ENCODE measurements at places on chromosomes 11 and 22. TPM values are rescaled to one million over a fixed set of nuclear protein-coding genes. Genes with fewer than 3 reads are reported as not detected.

OR10A3 gene
- total RNA-seq: not detected

CYP2D6 gene
- total RNA-seq: 0.77 TPM

GP1BB gene
- total RNA-seq: not detected

SPI1 gene
- not detected for total RNA-seq

PRR5L gene
- total RNA-seq: 7.4 TPM

OR52I2 gene
- total RNA-seq: not detected

SLC1A2 gene
- 1.4 TPM for total RNA-seq

KCNK7 gene
- 1.0 TPM for total RNA-seq

KRTAP5-8 gene
- not detected for total RNA-seq

SMTNL1 gene
- total RNA-seq: not detected

TESMIN gene
- 61.1 TPM for total RNA-seq

GRCh38 chr11:65947133-65947532 is 1.9 kb downstream of the TSGA10IP start:
- H3K36me3 ChIP-seq: no peaks in the 10 kb centered on the region
- 0 out of 2 replicates have a peak overlapping the region, but pooled peaks have one; percentile 2 for H3K27ac ChIP-seq
- peaks cover 3% of the 10 kb centered on the region for H3K4me1 ChIP-seq

GRCh38 chr11:108937746-108938145 is 272.9 kb downstream of the DDX10 start:
- no peak overlapping the region for H3K27ac ChIP-seq
- H3K4me3 ChIP-seq: no peak overlapping the region
- H3K4me1 ChIP-seq: no peaks in the 10 kb centered on the region
- H3K36me3 ChIP-seq: peaks cover 7% of the 10 kb centered on the region

GRCh38 chr22:28918550-28919271 is 35.3 kb downstream of the ZNRF3 start:
- H3K27me3 ChIP-seq: no peaks in the 10 kb centered on the region
- no peaks in the 10 kb centered on the region for H3K36me3 ChIP-seq
- DNase-seq: no peak
- peaks cover 20% of the 10 kb centered on the region for H3K4me1 ChIP-seq
- H3K4me3 ChIP-seq: no peak overlapping the region
- no peak overlapping the region for H3K27ac ChIP-seq

GRCh38 chr22:47547881-47548650 is 785.6 kb downstream of the TBC1D22A start:
- no peaks in the 10 kb centered on the region for H3K27me3 ChIP-seq
- no peak overlapping the region for H3K4me3 ChIP-seq
- H3K27ac ChIP-seq: no peak overlapping the region

- H3K4me1 ChIP-seq: 0 out of 2 replicates have a peak, but pooled peaks cover 2% of the 10 kb centered on the region
- H3K36me3 ChIP-seq: no peaks in the 10 kb centered on the region
- H3K27ac ChIP-seq: no peak overlapping the region
These were observed 70.7 kb downstream of the FLI1 start for GRCh38 chr11:128764424-128765095.

DNA sequence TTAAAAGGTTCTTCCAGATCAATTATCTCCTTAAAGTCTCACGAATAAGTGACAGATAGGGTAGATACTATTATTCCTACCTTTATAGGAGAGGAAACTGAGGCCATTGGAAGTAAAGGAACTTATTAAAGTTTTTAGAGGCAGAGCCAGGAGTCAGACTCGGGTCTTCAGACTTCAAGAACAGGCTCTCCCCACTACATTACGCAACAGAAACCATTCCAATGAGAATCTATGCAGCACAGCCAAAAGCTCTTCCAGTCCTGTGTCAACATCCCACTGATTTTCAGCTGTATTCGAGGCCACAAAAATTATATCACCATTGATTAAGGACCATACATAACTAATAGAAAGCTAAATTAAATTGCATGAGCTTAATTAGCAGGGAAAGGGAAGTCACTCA is 77.4 kb downstream of the RELT start:
- no peaks in the 10 kb centered on the region for H3K36me3 ChIP-seq
- no peak overlapping the region for H3K4me3 ChIP-seq
- H3K27me3 ChIP-seq: no peaks in the 10 kb centered on the region

DNA sequence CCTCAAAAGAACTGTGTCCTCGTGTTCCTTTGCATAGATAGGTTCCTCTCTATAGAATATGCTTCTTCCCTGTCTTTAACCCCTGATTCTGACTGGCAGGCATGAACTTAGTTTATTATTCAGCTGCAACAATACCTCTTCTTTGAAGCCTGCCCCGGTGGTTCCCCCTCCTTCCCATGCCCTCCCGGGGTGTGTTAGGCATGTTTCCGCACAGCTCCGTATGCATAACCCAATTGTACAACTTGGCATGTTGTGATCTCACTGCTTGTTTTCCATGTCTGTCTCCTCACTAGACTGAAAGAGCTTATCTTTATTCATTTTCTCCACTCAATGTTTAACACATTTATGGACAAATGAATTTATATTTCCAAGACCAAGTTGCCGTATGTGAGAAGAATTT is 72.6 kb downstream of the DEPDC5 start:
- no peak overlapping the region for H3K4me3 ChIP-seq
- H3K36me3 ChIP-seq: no peaks in the 10 kb centered on the region
- H3K27ac ChIP-seq: no peak overlapping the region
- no peak for DNase-seq
- H3K27me3 ChIP-seq: no peaks in the 10 kb centered on the region
- H3K4me1 ChIP-seq: no peaks in the 10 kb centered on the region

DNA sequence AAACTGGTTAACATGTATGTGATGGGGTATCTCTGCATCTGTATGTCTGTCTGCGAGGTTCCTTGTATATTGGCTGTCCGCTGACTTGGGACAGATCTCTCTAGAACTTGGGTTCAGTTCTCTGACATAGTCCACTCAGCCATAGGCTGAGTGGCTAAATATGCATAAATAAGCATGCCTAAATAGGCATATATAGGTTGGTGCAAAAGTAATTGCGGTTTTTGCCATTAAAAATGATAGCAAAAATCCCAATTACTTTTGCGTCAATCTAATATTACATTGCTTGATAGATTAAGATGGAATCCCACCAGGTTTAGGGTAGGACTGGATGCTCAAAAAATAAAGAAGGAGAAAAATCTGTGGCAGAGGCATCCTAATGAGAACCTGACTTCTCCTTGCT is 8.8 kb downstream of the LRRC55 start:
- H3K27me3 ChIP-seq: no peaks in the 10 kb centered on the region
- H3K27ac ChIP-seq: no peak overlapping the region
- no peaks in the 10 kb centered on the region for H3K36me3 ChIP-seq
- no peak overlapping the region for H3K4me3 ChIP-seq
- H3K4me1 ChIP-seq: peaks cover 3% of the 10 kb centered on the region

DNA sequence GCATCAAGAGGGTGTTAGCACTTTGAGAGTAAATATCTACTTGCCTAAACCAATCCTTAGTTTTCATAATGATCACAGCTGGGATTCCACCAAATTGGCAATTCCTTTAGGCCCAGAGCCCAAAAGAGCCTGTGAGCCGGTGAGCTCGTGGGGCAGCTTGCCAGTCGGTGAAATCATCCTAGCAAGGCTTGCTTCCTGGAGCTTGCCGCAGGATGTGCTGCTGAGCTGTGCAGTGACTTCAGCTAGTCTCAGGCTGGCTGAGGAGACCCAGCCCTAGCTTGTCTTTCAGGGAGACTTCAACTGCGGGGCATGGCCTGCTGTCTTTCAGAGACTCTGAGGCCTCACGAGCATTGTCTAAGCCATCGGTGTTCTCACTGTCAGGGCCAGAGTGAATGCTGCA is 73.6 kb upstream of the SUSD2 start:
- H3K4me3 ChIP-seq: no peak overlapping the region
- no peaks in the 10 kb centered on the region for H3K4me1 ChIP-seq
- no peak overlapping the region for H3K27ac ChIP-seq
- no peaks in the 10 kb centered on the region for H3K36me3 ChIP-seq
- H3K27me3 ChIP-seq: no peaks in the 10 kb centered on the region
- no peak for DNase-seq

DNA sequence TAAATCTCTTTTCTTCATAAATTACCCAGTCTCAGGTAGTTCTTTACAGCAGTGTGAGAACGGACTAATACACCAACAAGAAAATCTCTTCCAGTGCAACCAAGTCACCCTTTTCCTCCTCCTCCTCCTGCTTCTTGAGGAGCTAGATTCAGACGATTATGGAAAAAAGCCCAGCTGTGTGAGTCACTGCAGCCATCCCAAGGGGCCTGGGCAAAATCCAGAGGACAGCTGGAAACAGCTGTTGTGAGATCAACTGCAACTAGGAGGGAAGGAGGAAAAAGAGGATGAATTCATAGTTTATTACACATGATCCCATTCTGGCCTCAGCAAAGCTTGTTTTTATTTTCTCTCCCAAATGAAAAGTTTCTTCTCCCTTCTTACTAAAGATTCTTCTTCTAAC is 32.9 kb downstream of the RBFOX2 start:
- H3K4me1 ChIP-seq: peaks cover 4% of the 10 kb centered on the region
- no peak overlapping the region for H3K4me3 ChIP-seq
- no peak for DNase-seq
- H3K36me3 ChIP-seq: no peaks in the 10 kb centered on the region

- no peak overlapping the region for H3K27ac ChIP-seq
- H3K4me1 ChIP-seq: peaks cover 3% of the 10 kb centered on the region
- H3K4me3 ChIP-seq: no peak overlapping the region
- DNase-seq: no peak
- H3K36me3 ChIP-seq: no peaks in the 10 kb centered on the region
These were observed 300.6 kb downstream of the DDX10 start for GRCh38 chr11:108965306-108966001.

DNA sequence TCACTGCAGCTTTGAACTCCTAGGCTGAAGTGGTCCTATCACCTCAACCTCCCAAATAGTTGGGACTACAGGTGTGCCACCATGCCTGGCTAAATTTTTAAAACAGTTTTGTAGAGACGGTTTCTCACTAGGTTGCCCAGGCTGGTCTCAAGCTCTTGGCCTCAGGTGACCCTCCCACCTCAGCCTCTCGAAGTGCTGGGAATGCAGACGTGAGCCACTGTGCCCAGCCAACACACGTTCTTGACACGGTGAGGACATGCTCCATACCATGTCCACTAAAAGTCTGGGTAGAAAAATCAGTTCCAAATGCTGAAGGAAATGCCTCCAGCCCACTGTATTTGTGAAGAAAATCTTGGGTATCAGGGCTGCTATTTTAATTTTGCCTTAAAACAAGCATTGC is 46.9 kb downstream of the PDHX start:
- no peak for DNase-seq
- H3K27me3 ChIP-seq: no peaks in the 10 kb centered on the region
- no peaks in the 10 kb centered on the region for H3K36me3 ChIP-seq
- H3K27ac ChIP-seq: no peak overlapping the region

- no peaks in the 10 kb centered on the region for H3K36me3 ChIP-seq
- no peak overlapping the region for H3K27ac ChIP-seq
- H3K4me1 ChIP-seq: peaks cover 2% of the 10 kb centered on the region
- DNase-seq: no peak
These were observed 51.9 kb downstream of the RBX1 start for GRCh38 chr22:41003066-41003465.

GRCh38 chr11:18780896-18781295 is 10.7 kb downstream of the PTPN5 start:
- H3K4me3 ChIP-seq: no peak overlapping the region
- H3K27ac ChIP-seq: no peak overlapping the region
- no peaks in the 10 kb centered on the region for H3K27me3 ChIP-seq
- DNase-seq: no peak
- no peaks in the 10 kb centered on the region for H3K36me3 ChIP-seq
- H3K4me1 ChIP-seq: peaks cover 2% of the 10 kb centered on the region

DNA sequence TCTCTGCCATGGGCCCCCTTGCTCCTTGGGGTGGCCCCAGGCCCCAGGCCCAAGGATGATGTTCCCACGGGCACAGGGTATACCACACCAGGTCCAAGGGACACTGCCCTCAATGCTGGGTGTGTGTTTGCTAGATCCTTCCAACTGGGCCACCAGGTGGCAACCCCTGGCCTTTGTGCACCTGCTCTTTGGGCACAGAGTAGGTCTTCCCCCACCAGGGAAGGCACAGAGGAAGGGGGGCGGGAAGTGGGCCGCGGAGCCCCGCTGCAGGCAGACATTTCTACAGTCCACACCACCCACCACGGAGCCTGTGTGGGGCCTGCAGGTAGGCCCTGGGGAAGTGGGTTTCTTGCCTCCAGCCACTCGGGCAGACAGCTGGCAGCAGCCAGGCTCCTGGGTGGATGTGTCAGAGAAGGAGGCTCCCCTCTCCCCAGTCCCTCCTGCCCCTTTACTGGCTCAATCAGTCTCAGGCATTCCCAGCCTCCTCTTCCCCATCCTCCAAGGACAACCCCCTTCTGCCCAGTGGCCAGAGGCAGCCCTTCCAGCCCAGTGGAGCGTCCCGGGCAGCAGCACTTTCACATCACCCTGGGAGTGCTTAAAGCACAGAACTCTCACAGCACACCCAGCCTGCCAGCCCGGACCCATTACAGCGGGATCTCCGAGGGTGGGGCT is 21.6 kb downstream of the MAFF start:
- no peak for DNase-seq
- H3K27me3 ChIP-seq: no peaks in the 10 kb centered on the region
- peaks cover 14% of the 10 kb centered on the region for H3K36me3 ChIP-seq
- no peak overlapping the region for H3K27ac ChIP-seq
- H3K4me3 ChIP-seq: no peak overlapping the region
- peaks cover 5% of the 10 kb centered on the region for H3K4me1 ChIP-seq

DNA sequence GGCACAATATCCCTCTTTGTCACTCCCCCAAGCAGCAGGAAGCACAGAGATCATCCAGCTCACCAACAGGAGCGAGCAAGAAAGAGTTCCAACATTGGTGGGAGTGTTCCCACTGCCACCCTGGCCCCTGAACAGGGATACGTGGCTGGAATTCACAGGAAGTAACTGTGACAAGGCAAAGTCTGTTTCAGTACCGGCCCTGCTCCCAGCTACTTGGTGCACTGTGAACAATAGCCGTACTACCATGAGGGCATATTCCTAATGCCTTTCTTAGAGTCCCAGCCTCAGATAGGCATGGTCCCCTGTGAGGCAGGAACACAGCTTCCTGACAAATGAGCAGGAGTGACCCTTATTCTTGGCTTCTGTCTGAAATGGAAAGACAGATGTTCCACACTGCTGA is 1.8 kb upstream of the SLC37A2 start:
- H3K4me3 ChIP-seq: no peak overlapping the region
- no peak for DNase-seq
- peaks cover 19% of the 10 kb centered on the region for H3K27me3 ChIP-seq
- H3K27ac ChIP-seq: no peak overlapping the region
- peaks cover 2% of the 10 kb centered on the region for H3K4me1 ChIP-seq
- no peaks in the 10 kb centered on the region for H3K36me3 ChIP-seq

GRCh38 chr11:113722934-113723333 is 16.8 kb upstream of the TMPRSS5 start:
- no peak overlapping the region for H3K27ac ChIP-seq
- H3K27me3 ChIP-seq: no peaks in the 10 kb centered on the region
- no peaks in the 10 kb centered on the region for H3K4me1 ChIP-seq
- H3K4me3 ChIP-seq: no peak overlapping the region

DNA sequence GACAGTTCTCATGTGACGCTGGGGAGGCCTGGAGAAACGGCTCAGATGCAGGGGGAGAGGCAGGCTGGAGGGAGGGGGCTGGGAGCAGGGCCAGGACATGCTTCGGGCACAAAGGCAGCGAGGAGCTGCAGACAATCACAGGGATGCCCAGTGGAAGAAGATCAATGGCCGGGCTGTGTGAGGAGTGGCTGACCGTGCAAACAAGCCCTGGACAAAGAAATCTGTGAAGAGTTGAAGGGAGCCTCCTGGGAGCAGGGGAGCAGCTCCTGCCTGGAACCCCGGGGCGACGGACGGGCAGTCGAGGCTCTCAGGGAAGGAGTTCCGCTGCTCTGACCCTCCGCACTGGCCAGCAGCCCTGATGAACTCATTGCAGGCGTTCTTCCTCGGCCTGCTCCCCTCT is 126.7 kb upstream of the B3GAT1 start:
- no peaks in the 10 kb centered on the region for H3K36me3 ChIP-seq
- no peak for DNase-seq
- no peaks in the 10 kb centered on the region for H3K27me3 ChIP-seq
- H3K27ac ChIP-seq: no peak overlapping the region

GRCh38 chr11:10541561-10541930 is 559 bp upstream of the RNF141 start:
- H3K36me3 ChIP-seq: no peaks in the 10 kb centered on the region
- H3K4me1 ChIP-seq: no peaks in the 10 kb centered on the region
- H3K27me3 ChIP-seq: no peaks in the 10 kb centered on the region
- DNase-seq: no peak
- H3K4me3 ChIP-seq: peak overlapping the region; percentile 23
